ENCODE measurements at places on chromosomes 7 and 10. TPM values are rescaled to one million over a fixed set of nuclear protein-coding genes. Genes with fewer than 3 reads are reported as not detected.

Gene CTAGE4
- total RNA-seq = 1.5 TPM

Gene ASZ1
- total RNA-seq = not detected

DNA sequence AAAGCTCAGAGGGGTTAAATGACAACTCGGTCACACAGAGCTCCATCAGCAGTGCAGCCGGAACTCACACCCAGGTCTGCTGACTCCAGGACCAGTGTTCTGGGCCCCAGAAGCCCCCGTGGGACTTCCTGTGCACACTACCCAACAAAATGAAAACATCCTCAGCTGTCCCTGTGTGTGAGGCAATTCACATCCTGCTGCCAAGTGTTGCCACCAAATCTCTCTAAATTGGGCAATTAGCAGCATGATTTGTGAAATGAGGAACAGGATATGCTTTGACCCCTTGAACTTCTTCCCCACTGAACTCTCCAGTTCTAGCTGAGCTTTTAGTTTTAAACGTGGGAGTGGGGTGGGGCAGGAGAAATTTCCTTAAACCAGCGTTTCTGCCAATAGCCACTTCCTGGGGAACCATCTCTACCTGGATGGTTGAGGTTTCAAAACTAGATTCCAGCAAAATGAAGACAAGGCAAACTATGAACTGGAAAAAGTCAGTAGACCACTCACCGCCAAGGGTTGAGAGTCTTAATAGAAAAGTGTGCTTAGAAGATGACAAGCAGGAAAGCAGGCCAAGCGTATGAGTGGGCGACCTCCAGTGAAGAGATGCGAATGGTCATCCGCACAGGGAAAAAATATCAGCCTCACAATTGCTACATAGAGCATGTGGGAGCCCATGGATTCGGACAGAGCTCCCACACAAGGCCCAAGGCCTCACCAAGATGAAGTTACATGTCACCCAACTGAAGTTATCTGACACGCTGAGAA lies 51.9 kb upstream of the CHST15 start:
- no peak overlapping the region for H3K4me3 ChIP-seq
- peak; percentile 85 for DNase-seq
- H3K27me3 ChIP-seq = no peaks in the 10 kb centered on the region
- peaks cover 12% of the 10 kb centered on the region for H3K4me1 ChIP-seq
- H3K36me3 ChIP-seq = no peaks in the 10 kb centered on the region
- H3K27ac ChIP-seq = peak overlapping the region; percentile 28

GRCh38 chr7:118918556-118918955 lies 694.1 kb downstream of the ANKRD7 start:
- H3K4me3 ChIP-seq = no peak overlapping the region
- no peak overlapping the region for H3K27ac ChIP-seq
- no peaks in the 10 kb centered on the region for H3K4me1 ChIP-seq
- no peaks in the 10 kb centered on the region for H3K36me3 ChIP-seq
- no peaks in the 10 kb centered on the region for H3K27me3 ChIP-seq

- no peaks in the 10 kb centered on the region for H3K27me3 ChIP-seq
- no peak for DNase-seq
- no peak overlapping the region for H3K27ac ChIP-seq
Observed at GRCh38 chr7:121126801-121127534, 138.5 kb downstream of the CPED1 start.

- no peak for DNase-seq
- no peaks in the 10 kb centered on the region for H3K36me3 ChIP-seq
- H3K4me1 ChIP-seq = peaks cover 91% of the 10 kb centered on the region
- no peak overlapping the region for H3K4me3 ChIP-seq
- no peaks in the 10 kb centered on the region for H3K27me3 ChIP-seq
Observed at GRCh38 chr10:46025406-46025805, 5.0 kb downstream of the NCOA4 start.

All from sigmoid colon (tissue), 7 donors.